Forelimb muscle (tissue), 1 donor: ENCODE measurements at places on chromosomes 11 and 22.

DNA sequence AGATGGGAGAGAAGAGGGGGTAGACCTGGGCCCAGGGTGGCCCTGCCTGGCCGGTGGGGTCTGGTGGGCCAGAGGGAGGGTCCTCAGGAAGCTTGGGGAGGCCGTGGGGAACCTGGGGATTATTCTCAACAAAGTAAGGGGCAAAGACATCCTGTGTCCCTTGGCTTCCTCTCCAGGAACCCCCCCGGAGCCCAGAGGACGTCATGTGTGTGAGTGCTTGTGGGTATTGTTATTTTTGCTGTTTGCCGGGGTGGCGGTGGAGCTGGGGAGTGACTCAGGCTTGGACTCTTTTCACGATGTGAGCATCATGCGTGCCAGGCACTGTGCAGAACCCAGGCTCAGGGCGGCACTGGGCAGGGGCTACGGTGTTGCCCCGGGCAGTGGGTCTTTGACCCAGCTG lies 982 bp upstream of the SHANK3 start:
- DNase-seq: no peak

DNA sequence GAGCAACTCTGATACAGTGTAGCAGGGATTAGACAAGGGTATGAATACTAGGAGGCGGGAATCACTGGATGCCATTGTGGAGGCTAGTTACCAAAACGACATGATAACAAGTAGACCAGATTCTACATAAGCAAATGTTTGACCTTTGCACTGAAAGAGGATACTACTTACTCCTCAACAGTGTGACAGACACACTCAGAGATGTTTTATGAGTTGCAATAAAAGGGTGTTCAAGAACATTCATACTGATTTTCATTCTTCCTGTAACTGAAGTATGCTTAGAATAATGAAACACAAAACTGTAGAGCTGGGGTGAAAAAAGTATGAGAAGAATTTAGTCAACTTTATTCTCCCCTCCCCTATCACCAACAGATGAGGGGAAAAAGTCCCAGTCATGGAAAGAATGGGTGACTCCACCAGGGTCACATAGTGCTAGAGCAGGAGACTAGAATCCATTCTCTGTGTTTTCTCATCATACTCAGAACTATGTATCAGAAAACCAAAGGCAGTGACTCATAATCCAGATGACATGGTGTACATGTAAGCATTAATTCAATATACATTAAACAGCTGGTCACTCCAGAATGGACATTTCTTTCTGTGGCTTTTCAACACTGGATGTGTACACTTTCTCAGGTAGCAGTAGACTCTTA lies 32.8 kb downstream of the ARHGAP20 start:
- no peak for DNase-seq

DNA sequence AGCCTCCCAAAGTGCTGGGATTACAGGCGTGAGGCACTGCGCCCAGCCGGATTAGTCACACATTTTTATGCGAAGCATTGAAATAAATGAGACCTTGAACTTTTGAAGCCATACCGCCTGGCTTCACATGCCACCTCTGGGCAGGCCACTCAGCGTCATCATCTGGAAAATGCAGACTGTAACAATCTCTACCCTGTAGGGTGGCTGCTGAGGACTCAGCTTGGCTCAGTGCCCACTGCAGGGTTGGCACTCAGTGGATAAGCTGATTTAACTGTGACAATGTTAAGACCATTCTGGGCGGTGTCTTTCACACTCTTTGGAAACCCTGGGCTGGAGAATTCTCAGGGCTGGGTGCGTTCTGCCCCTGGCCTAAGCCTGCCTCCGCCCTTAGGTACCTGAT lies 8.5 kb downstream of the SH3BP1 start:
- DNase-seq: no peak

GRCh38 chr22:45877651-45878050 lies 99.3 kb downstream of the WNT7B start:
- no peak for DNase-seq

GRCh38 chr11:102451041-102451680 lies 1.4 kb downstream of the TMEM123 start:
- no peak for DNase-seq

GRCh38 chr22:32820131-32821119 lies 18.9 kb downstream of the TIMP3 start:
- DNase-seq: no peak

- DNase-seq: no peak
Measured at GRCh38 chr11:56531856-56532255, 11.2 kb downstream of the OR5M11 start.

GRCh38 chr11:57778318-57779037 lies 16.9 kb downstream of the CTNND1 start:
- DNase-seq: no peak

- no peak for DNase-seq
Measured at GRCh38 chr11:8863838-8864237, 47.2 kb upstream of the AKIP1 start.
